ENCODE measurements at places on chromosomes 16 and 17.

DNA sequence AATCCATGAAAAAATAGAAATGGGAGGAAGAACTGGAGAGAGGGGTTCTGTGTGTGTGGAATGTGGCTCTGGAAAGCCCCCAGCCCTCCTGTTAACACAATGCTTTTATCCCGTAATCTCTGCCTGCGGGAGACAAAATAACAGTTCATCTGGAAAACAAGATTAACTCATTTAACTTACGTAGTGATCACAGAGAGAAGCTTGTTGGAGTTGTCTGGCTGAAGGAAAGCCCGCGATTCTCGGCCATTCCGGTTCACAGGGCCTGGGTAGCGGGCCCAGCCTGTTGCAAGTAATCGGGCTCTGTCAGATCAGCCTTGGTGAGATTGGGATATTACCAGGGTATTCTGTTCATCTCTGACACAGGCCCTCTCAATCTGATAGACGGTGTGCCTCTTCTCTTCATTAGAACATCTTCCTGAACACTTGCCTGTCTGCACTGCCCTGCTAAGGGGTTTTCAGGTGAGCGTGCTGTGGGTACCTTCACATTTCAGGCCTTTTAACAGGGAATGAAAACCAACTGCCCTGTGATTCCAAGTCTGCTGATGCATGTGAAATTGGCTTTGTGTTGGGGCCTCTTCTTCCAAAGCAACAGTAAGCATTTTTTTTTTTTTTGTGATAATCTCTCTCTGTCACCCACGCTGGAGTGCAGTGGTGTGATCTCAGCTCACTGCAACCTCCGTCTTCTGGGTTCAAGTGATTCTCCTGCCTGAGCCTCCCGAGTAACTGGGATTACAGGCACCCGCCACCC is 609.9 kb downstream of the WWOX start:
- DNase-seq, result no peak

DNA sequence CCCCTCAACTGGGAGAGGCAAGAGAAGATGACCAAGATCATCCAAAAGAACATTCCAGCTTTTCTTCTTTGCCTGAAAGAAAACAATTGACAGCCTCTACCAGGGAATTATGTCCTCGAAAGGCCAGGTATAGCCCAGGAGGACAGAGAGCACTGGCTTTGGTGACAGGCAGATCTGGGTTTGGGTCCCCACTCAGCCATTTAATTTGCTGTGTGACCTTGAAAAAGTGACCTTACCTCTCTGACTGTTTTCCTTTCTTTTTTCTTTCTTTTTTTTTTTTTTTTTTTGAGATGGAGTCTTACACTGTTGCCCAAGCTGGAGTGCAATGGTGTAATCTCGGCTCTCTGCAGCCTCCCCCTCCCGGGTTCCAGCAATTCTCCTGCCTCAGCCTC is 27.7 kb upstream of the KIFC3 start:
- no peak for DNase-seq

- DNase-seq, result no peak
Measured at GRCh38 chr17:10314329-10314728, 58.5 kb downstream of the MYH13 start.

- no peak for DNase-seq
Measured at GRCh38 chr17:2798678-2799077, 2.4 kb downstream of the RAP1GAP2 start.
